ENCODE measurements at places on chromosomes 1 and 21. TPM values are rescaled to one million over a fixed set of nuclear protein-coding genes. Genes with fewer than 3 reads are reported as not detected.

LAMC2 gene
- total RNA-seq: not detected

SMIM1 gene
- 0.87 TPM for total RNA-seq

SYT14 gene
- not detected for total RNA-seq

FCER1A gene
- total RNA-seq: not detected

NUDT4B gene
- not detected for total RNA-seq

SELENBP1 gene
- total RNA-seq: not detected

SH2D5 gene
- 0.07 TPM for total RNA-seq

SPATA21 gene
- 1.4 TPM for total RNA-seq

SLC35F3 gene
- total RNA-seq: not detected

UBXN10 gene
- not detected for total RNA-seq

HSD3B2 gene
- total RNA-seq: not detected

CDK18 gene
- total RNA-seq: 0.45 TPM

CHI3L1 gene
- 10.1 TPM for total RNA-seq

TUFT1 gene
- not detected for total RNA-seq

TDRD10 gene
- not detected for total RNA-seq

S100A9 gene
- not detected for total RNA-seq

VWA5B1 gene
- not detected for total RNA-seq

LSM10 gene
- 19.4 TPM for total RNA-seq

DEPDC1 gene
- 36.6 TPM for total RNA-seq

KCNE1 gene
- not detected for total RNA-seq

BARHL2 gene
- total RNA-seq: not detected

S100A12 gene
- not detected for total RNA-seq

GPR153 gene
- total RNA-seq: 3.4 TPM

SIKE1 gene
- total RNA-seq: 75.4 TPM

RPS27 gene
- total RNA-seq: 8,421 TPM

ANKRD45 gene
- total RNA-seq: not detected

TRIM67 gene
- total RNA-seq: not detected

ESPN gene
- total RNA-seq: not detected

NBPF6 gene
- not detected for total RNA-seq

DYRK3 gene
- total RNA-seq: 0.93 TPM

ADCY10 gene
- 0.14 TPM for total RNA-seq

LRRC71 gene
- not detected for total RNA-seq

MAP3K21 gene
- 2.2 TPM for total RNA-seq

All from Karpas-422 (cell line).